ENCODE measurements at places on chromosomes 6 and 20.

GRCh38 chr20:24668791-24669190 is 199.4 kb downstream of the SYNDIG1 start:
- H3K36me3 ChIP-seq, result no peaks in the 10 kb centered on the region
- H3K27me3 ChIP-seq, result no peaks in the 10 kb centered on the region
- no peak overlapping the region for H3K27ac ChIP-seq
- no peak overlapping the region for H3K4me3 ChIP-seq
- DNase-seq, result no peak

GRCh38 chr6:42879372-42880239 is at the start of gene RPL7L1:
RPL7L1 (plus strand) TSS chr6:42879616; CDS start chr6:42879911, 295 bp downstream.
- H3K4me3 ChIP-seq, result peak within 1 kb of the TSS; percentile 94
- H3K27ac ChIP-seq, result peak within 1 kb of the TSS; percentile 98
- DNase-seq, result peak; percentile 88
- peaks cover 20% of the 10 kb centered on the region for H3K4me1 ChIP-seq
- peaks cover 24% of the 10 kb centered on the region for H3K36me3 ChIP-seq
- H3K27me3 ChIP-seq, result no peaks in the 10 kb centered on the region

- peak; percentile 72 for DNase-seq
- H3K36me3 ChIP-seq, result no peaks in the 10 kb centered on the region
- H3K27ac ChIP-seq, result peak overlapping the region; percentile 71
- H3K27me3 ChIP-seq, result peaks cover 61% of the 10 kb centered on the region
Observed at GRCh38 chr6:149938571-149939355, 3.1 kb upstream of the ULBP2 start.

DNA sequence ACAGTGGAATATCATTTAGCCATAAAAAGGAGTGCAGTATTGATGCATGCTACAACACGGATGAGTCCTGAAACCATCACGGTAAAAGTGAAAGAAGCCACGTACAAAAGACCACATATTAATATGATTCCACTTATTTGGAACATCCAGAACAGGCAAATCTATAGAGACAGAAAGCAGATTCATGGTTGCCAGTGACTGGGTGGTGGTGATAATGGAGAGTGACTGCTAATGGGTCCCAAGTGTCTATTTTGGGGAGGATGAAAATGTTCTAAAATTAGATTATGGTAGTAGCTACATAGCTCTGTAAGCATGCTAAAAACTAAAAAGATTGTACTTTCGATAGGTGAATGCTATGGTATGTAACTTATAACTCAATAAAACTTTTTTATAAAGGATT is 18.4 kb upstream of the CCND3 start:
- H3K4me1 ChIP-seq, result peaks cover 75% of the 10 kb centered on the region
- no peak for DNase-seq
- peak overlapping the region; percentile 94 for H3K27ac ChIP-seq
- no peaks in the 10 kb centered on the region for H3K27me3 ChIP-seq
- H3K36me3 ChIP-seq, result peaks cover 6% of the 10 kb centered on the region

DNA sequence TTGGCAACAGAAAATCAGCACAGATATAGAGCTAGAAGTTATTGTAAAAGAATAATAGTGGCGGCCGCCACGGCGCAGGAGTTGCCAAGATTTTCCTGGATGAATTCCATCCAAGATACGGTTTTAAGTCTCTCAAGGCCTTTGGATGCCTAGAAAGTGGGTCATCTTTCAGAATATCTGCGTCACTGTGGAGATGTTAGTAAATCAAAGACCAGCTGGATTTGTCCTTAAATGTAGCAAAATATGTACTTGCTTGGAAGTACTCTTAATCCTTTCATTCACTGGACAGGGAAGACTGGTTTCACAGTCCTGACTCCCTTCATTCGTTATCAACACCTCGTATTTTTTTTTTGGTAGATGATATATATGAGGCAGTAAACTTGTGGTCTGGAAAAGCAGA is 83.0 kb downstream of the SLC22A3 start:
- no peaks in the 10 kb centered on the region for H3K36me3 ChIP-seq
- H3K27me3 ChIP-seq, result peaks cover 29% of the 10 kb centered on the region
- H3K27ac ChIP-seq, result no peak overlapping the region
- peaks cover 6% of the 10 kb centered on the region for H3K4me1 ChIP-seq

DNA sequence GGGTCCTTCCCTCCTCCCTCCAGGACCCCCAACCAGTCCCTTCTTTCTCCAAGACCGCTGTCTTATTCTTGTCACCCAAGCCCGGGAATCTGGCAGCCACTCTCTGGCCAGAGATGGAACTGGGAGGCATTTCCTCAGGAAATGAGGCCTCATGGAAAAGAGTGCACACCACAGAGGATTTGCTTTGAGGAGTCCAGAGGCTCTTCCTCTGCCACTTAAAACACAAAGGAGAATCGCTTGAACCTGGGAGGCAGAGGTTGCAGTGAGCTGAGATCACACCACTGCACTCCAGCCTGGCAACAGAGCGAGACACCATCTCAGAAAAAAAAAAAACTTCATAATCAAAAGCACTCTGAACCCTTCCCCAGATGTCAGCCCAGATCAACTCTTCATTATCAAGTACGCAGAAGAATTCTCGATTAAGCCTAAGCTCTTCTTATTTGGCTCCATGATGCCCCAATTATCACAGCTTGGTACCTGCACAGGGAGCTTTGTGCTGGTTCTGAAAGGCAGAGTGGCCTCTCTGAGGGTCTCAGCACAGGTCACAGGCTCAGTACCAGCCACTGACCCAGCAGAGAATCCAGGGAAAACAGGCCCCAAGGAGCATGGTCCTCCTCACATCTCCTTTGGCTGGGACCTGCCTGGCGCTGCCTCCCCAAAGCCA is 82.9 kb upstream of the MAFB start:
- DNase-seq, result no peak
- no peaks in the 10 kb centered on the region for H3K36me3 ChIP-seq
- H3K4me3 ChIP-seq, result no peak overlapping the region
- H3K4me1 ChIP-seq, result peaks cover 4% of the 10 kb centered on the region
- H3K27me3 ChIP-seq, result no peaks in the 10 kb centered on the region

GRCh38 chr6:136696783-136697364 is 95.4 kb downstream of the MAP3K5 start:
- H3K27ac ChIP-seq, result no peak overlapping the region
- H3K4me3 ChIP-seq, result no peak overlapping the region
- H3K4me1 ChIP-seq, result peaks cover 34% of the 10 kb centered on the region

DNA sequence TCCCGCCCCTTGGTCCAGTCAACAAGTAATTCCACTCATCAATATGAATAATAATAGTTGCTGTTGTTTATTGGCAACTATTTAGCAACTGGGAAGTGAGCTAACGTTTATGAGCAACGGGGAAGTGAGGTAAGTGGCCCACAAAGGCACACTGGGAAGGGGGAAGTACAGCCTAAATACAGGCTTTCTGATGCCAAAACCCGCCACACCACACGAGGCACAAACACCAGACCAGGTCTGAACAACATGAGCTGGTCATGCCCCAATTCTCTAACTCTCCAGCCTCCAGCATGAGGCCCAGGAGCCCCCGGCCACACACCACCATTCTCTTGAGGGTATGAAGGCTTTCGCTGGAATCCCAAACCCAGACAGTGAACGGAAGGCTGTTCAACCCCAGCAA is 50.8 kb downstream of the PREX1 start:
- no peak overlapping the region for H3K27ac ChIP-seq
- DNase-seq, result no peak
- H3K36me3 ChIP-seq, result peaks cover 19% of the 10 kb centered on the region
- H3K4me3 ChIP-seq, result peak overlapping the region; percentile 42

Data from natural killer cell treated with Interleukin-12 subunit alpha and Interleukin-12 subunit beta and Interleukin-15 and Interleukin-18, amount 100 ng/mL, for 72 hours (primary cell).